Activated CD4-positive, CD25-positive, alpha-beta regulatory T cell treated with anti-CD3 and anti-CD28 coated beads, Interleukin-2, amount 50 U/mL, for 72 hours (primary cell): ENCODE measurements at places on chromosomes 6 and 20.

DNA sequence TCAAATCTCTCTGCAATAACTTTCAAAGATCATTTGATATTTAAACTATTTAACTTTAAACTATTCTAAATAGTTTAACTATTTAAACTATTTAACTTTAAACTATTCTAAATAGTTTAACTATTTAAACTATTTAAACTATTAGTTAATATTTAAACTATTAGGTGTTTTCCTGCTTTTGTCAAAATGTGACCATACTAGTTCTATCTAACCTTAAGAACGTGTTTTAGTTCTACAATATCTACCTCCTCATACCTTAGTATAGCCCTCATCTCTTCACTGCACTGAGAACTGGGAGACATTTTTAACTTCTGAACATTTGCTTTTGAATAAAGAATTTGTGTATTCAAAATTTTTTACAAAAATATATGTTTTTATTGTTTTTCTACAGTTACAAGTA lies 429.1 kb downstream of the ADGRB3 start:
- no peak for DNase-seq

DNA sequence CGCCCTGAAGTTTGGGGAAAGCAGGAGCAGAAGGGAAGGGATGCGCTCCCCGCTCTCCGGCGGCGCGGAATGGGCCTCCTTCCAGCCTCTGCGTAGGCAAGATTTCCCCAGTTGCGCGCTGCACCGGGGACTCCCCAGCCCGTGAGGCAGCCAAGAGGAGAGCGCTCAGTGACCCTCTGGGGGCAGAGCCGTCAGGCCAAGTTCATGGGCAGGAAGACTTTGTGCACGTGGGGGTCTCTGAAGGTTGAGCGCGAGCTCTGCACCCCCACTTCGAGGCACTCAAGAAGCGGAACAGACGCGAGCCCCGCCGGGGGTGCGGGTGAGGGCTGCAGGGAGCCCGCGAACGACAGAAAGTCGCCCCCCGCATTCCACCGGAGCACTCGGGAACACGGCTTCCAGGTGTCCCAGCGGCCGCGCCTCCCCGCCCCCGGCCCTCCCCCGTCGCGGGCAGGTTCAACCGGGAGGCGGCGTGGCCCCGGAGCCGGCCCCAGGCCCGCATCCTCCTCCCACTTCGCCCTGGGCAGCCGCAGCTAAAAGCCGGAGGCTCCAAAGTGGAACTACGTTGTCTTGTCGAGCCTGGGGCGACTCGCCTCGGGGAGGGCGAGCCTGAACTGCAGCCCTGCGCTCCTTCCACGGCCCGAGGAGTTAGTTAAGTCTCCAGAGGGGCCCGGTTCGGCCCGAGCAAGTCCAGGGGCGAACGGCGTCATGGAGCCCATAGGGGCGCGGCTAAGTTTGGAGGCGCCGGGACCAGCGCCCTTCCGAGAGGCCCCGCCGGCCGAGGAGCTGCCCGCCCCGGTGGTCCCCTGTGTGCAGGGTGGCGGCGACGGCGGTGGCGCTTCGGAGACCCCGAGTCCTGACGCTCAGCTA lies at the start of gene PPP1R3G:
PPP1R3G (plus strand) TSS at position 561 of the 867 bp plus-strand sequence; CDS start at position 706, 145 bp downstream.
- DNase-seq: no peak

DNA sequence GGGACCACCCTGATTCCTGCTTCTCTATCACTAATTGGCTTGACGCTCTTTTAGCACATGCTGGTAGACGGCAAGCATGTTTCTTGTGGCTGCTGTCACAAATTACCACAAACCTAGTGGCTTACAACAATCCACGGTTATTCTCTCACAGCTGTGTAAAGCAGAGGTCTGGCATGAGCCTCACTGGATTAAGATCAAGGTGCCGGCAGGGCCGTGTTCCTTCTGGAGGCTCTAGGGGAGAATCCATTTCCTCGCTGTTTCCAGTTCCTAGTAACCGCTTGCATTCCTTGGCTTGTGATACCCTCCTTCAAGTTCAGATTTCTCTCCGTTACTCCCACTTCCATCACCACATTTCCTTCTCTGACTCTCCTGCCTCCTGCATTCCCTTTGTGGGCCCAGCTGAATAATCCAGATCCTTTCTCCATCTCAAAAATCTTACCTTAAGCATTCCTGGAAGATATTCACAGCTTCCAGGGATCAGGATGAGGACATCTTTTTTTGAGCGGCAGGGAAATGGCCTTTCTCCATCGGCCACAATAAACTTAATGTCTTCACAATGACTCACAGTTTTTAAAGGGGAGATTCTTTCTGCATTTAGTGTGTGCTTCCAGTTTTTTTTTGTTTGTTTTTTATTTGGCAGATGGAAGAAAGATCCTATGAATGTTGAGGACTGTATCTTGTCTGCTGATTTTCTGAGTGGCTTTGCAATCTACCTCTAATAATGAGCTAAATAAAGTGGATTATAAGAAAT lies 39.9 kb downstream of the BMP6 start:
- DNase-seq: no peak

DNA sequence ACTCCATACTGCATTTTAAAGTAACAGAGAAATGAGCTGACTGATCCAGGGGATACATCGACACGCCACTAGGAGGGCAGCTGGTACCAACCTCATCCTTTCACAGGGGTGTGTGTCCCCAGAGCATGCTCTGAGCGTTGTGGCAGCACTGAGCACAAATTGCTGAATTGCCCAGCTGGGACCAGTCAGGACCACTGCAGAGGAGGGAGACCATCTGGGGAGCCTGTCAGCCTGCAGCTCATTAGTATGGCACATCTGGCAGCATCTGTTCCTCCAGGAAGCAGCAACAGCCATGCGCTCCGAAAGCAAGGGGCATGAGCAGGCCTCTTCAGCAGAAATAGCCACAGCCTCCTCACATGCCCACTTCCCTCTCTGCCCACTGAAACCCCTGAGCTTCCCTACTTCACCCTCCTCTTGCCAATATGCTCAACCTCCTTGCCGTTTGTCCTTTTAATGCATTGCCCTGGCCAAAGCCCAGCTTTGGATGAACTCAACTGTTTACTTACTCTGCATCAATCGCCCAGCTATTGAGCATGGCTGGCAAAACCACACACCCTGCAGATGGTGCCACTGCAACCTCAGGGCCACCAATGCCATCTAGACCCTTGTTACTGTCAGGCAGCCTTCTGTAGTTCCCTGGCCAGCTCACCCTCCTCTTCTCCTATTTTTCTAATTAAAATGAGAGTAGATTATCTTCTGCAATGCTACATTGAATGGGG lies 77.6 kb upstream of the NEDD9 start:
- no peak for DNase-seq

DNA sequence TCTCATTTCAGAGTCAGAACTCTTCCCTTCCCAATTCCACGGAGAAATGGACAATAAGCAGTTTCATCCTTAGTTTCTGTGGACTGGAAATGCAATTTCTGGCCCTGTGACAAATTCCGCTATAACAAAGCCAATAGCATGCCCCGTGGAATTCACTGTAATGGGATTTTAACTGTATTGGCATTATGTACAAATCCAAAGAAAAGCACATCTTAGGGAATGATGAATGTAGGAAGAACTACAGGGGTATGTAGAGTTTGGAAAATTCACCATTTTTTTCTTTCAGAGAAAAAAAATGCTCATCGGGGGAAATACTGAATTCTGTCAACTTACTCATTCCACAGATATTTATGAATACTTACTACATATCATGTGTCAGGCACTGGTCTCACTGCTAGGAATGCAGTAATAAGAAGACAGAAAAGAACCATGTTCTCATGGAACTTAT lies 43.5 kb downstream of the KIF6 start:
- DNase-seq: no peak

DNA sequence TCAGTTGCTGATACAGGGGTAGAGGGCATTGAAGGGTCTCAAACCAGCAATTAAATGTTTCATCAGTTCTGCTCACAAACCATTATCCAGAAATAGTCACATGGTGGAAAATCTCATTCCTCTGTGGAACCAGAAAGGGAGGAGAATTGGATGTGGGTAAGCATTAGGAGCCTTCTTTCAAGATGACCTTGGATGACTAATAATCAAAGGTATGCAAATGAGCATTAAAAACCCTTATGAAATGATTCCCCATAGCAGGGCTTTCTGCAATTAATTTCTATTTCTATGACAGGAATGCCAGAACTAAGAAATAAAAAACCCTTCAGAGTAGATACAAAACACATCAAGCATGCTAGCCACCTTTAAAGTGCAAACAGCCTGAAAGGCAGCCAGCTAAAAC lies 37.4 kb upstream of the HCRTR2 start:
- no peak for DNase-seq

GRCh38 chr6:136609873-136610706 lies 59.9 kb upstream of the MAP7 start:
- no peak for DNase-seq

DNA sequence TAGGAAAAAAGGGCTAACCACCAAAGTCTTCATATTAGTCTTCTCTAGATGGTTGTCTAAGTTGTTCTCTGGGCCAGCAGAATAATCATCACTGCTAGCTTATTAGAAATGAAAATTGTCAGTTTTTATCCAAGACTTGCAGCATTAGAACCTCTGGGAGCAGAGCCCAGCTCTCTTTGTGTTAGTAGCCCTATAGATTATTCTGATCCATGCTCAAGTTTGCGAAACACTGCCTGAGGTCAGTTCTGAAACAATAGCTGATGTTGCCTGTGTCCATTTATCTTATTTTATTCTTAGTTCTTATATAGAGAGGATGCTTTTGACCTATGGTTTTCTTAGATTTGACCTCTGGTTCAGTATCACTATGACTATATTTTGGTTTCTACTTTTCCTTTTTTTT lies 66.9 kb downstream of the BCKDHB start:
- no peak for DNase-seq

- no peak for DNase-seq
Measured at GRCh38 chr20:57869291-57869950, 159.6 kb upstream of the PMEPA1 start.

- no peak for DNase-seq
Measured at GRCh38 chr6:133062696-133063306, 178.4 kb upstream of the EYA4 start.

DNA sequence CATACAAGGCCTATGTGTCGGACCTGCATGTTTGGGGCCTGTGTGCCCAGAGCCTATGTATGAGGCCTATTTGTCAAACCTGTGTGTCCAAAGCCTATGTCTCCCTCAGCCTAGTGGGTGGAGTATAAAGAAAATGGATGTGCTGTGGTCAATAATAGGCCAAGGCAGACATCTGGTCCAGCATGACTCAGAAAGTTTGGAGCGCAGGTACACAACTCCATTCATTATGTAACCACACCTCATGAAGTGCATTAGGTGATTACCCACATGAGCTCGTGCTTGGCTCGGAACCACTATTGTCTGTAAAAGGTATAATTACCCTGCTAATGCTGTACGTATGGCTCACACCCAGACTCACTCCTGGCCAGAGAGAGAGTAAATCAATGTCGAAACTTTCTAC lies 302.4 kb upstream of the POU3F2 start:
- no peak for DNase-seq
